ENCODE measurements at places on chromosomes 7 and 10.
A peak's percentile ranks its signal among the peaks of the same experiment; 100 is the strongest.

GRCh38 chr7:78673272-78673671 lies 780.2 kb downstream of the MAGI2 start:
- no peak for DNase-seq

- DNase-seq: no peak
Measured at GRCh38 chr10:77186936-77187335, 450.7 kb downstream of the KCNMA1 start.

DNA sequence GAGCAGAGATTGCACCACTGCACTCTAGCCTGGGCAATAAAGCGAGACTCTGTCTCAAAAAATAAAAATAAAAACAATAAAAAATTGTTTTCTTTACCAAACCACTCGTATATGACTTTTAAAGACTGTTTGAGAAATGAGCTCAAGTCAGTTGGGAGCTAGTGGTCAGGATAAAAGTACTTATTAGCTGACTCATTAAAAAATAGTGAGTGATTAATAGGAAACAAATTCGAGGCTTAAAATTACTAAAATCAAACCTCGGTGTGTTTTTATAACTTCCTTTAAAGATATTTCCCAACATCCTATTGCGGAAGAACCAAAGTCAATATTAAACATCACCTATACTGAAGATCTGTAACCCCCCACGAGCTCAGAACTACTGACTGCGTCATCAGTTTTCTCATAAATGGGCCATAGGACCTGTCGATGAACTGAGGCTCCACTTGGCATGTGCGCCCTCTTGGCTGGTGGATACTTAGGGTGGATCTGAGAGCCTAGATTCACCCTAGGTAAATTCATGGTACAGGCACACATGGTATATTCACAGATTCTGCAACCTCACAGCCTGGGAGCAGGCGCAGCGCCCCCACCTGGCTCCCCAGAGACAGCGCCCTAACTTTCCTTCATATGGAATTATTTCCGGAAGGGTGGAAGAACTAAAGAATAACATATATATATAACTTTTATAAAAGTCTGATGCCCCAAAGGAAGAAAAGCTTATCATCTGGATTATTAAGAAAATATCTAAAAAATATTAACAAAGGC lies 9.2 kb downstream of the MKI67 start:
- no peak for DNase-seq

DNA sequence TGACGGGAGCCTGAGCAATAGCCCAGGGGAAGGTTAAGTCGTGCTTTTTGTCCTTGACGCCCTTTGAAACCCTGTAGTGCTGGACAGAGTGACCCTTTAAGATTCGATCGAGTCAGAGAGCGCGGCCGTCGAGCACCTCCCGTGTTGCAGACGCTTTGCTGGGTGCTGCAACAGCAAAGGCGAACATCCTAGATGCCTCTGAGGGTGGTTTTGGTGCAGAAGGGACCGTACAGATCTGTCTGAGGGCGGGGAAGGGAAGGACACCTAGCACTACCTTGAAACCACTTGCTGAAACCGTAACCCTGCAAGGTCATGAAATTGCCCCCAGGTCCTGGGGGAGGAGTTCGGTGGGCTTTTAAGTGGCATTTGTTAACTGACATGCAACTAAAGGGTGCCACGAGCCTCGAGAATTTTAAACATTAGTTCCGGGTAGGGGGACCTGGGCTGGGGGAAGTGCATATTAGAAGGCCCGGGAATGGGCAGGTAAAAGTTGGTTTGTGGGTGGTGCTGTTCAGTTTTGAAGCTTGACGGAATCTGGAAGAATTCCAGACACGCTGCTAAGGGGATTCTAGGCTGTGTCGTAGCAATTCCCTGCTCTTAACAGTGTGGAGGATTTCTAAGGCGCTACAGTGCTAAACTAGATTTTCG lies 786 bp downstream of the ATP5F1C start:
- DNase-seq: no peak

DNA sequence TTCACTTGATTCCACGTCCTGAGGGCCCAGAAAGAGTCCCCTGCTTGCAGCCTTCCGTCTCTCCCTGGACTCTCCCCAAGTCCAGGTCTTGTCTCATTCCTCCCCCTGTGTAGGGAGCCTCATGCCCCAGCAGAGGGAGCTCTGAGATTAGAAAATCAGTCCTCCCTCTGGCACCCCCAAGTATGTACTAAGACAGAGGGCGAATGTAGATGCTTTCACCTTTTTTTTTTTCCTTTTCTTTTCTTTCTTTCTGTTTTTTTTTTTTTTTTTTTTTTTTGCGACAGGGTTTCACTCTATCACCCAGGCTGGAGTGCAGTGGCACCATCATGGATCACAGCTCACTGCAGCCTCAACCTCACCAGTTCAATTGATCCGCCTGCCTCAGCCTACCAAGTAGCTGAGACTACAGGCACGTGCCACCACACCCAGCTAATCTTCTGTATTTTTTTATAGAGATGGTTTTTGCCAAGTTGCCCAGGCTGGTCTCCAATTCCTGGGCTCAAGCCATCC lies 10.3 kb downstream of the SFXN3 start:
- peak; percentile 42 for DNase-seq

- DNase-seq: no peak
Measured at GRCh38 chr10:110843796-110844616, 27.7 kb upstream of the PDCD4 start.

DNA sequence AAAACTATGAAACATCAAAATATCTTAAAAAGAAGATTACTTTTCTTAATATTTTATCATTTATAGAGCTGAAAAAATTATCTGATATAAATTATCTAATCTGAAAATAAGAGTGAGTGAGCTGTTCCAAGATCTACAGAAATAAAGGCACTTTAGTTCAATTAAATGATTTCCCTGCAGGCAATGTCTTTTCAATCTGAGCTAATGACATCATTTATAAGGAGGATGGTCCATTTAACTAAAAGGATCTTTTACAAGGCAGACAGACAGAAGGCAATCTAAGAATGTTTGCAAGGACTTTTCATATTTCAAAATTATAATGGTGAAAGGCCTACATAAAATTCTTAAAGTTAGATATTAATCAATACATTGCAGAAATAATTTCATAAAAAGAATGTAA lies 71.8 kb downstream of the SKAP2 start:
- no peak for DNase-seq

DNA sequence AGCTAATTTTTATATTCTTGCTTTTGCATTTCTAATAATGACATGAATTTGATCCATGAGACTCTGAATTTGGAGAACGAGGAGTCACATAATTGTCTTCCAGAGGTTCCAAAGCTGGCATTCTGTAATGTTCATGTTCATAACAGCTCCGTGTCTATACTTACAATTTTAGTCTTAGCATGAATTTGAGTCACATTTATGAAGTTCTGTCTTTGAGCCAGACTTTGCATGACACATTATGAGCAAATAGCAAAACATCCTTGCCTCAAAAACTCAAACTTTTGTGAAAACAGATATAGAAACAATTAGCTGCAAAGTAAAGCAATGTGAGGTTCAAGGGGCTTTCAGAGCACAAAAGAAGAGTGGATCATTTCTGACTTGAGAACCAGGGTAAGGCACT lies 44.5 kb upstream of the CAV2 start:
- DNase-seq: no peak

- no peak for DNase-seq
Measured at GRCh38 chr10:129839285-129840195, 124.5 kb downstream of the EBF3 start.

DNA sequence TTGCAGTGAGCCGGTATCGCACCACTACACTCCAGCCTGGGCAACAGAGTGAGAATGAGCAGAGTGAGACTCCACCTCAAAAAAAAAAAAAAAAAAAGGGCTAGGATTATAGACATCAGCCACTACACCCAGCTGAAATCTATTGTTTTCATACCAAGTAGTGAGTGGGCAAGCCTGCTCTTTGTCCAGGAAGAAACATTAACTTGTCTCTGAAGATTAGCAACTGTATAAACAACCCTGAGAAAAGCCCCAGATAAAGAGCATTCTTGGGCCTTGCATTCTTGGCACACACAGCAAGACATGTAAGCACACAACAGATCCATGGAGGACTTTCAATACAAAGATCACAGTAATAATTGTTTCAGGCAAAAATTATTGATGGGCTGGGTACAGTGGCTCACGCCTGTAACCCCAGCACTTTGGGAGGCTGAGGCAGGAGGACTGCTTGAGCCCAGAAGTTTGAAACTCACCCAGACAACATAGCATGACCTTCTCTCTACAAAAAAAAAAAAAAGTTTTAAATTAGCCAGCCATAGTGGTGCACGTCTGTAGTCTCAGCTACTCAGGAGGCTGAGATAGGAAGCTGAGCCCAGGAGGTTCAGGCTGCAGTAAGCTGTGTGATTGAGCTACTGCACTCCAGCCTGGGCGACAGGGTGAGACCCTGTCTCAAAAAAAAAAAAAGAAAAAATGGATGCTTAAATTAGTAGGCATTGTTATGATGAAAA lies 4.4 kb downstream of the PSPH start:
- no peak for DNase-seq
